NCI-H1092 (cell line): ENCODE measurements at places on chromosomes 2 and 18.

- no peak for DNase-seq
Observed at GRCh38 chr18:55455938-55456337, 132.1 kb downstream of the TCF4 start.

DNA sequence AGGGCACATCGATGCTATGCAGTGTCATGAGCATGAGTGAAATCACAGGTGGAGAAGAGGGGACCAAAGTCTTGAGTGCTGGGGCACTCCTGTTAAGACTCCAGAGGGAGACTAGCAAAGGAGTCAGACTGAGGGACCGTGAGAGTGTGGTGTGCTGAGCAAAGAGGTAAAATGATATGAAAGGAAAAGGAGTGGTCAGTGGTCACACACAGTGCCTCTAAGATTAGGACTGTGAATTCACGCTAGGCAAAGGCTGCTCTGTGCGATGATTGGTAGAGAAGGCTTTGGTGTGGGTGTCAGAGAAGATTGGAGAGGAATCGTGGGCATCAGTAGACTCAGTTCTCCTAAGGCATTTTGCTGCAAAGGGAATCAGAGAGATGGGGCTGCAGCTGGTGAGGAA lies 12.8 kb downstream of the SOCS6 start:
- DNase-seq: no peak

DNA sequence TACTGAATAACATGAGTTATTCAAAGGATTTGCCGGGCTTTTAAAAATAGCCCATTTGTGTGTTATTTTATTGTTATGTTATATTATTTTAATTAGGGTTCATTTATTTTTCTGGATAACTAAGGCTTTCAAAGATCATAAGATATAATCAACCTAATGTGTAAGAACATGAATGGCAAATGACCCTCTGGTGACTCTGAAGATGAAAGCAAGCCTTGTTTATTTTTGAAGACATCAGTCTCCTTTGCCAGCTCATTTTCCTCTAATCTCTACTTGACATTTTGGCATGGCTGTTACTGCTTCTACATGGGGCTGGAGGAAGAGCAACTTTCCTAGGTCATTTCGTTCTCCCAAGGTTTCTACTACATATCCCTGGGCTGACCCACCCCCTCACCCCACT lies 10.6 kb downstream of the FAP start:
- no peak for DNase-seq

DNA sequence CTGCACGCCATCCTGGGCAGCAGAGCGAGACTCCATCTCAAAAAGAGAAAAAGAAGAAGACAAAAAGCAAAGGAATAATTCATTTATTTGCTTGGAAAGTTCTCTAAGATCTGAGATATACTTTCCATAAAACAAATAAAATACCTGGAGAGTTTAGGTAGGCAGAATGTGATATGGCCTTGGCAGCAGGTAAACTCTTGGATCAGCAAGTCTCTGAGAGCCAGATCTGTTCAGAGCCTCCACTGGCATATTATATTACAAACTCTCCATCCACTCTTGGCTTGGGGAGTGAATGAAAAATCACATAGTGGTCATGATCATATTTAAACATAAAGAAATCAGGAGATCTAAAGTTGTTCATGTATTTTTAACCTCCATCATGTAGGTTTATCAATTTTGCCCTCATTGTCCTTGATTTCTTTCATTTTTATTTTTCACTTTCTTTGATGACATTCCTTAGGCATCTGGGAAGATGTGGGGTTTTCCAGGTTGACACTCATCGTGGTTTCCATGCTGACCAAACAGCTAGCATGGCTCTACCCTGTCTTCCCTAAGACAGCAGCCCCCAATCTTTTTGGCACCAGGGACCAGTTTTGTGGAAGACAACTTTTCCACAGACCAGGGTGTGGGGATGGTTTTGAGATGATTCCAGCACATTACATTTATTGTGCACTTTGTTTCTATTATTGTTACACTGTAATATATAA lies 10.2 kb downstream of the LRRFIP1 start:
- no peak for DNase-seq

GRCh38 chr18:67875060-67875459 lies 358.5 kb upstream of the DSEL start:
- DNase-seq: no peak

DNA sequence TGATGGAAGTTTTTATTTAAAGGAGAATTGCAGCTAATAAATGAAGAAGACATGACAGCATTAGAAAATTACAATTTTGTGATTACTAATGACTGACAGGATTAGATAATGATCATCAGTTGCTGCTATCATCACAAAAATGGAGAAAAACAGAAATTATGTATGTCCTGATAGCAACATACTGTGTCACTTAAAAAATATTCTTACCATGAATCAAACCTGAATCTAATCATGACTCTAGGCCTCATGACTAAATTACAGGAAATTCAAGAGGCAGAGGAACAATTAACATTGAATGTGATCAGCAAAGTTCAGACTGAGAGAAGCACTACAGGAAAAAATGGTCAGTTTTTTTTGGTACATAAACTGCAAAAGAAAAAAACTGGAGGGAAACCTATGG lies 147.8 kb downstream of the PMAIP1 start:
- DNase-seq: no peak

- no peak for DNase-seq
Observed at GRCh38 chr2:54212456-54212855, 43.6 kb downstream of the TSPYL6 start.

GRCh38 chr18:28281400-28281799 lies 104.5 kb upstream of the CDH2 start:
- no peak for DNase-seq

DNA sequence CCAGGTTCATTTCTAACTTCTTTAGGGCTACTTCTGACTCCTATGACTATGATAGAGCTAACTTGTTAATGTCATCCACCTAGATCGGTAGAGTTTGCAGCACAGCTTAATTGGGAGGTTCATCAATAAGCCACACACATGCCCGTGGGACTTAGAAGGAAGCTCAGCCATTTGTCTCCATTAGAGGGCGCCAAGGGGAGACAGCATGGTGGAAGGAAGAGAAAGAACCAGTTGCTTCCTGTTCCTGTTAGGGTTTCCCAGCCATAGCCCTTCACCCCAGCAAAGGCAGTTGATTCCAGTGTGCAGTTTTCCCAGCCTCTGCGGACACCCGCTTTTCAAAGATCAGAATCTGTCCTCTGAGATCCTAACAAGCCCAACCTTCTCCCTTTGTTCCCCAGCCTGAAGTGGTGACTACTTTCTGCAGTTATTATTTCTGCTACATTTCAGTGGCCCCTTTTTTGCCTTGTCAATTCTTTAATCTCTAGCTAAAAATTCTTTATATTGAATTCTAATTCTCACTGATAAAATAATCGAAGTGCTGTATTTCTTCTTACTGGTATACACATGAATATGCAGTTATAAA lies 30.3 kb downstream of the MAIP1 start:
- peak; percentile 46 for DNase-seq

- DNase-seq: no peak
Observed at GRCh38 chr18:58501066-58501896, 127.6 kb downstream of the ALPK2 start.

GRCh38 chr2:53575721-53576124 lies 191.9 kb upstream of the CHAC2 start:
- peak; percentile 13 for DNase-seq

DNA sequence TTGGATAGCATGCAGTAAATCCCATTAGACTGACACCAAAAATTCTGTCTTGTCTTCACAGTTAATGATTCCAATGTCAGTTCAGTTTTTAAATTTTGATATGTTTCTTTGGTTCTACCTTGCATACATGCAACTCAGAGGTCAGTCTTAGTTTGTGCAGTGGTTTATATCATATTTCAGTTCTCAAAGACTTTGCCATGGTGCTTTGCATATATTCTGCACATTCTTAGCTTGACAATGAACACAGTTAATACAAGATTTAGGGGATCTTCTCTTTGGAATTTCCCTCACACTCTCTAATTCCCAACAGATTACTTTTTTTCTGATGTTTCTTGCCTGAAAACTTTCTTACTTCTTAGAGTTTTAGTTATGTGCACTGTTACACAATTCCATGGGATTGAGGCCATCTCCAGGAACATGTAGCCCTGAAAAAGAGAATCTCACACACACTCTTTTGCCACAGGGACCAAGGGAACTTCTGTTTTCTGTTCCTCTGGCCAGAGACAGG lies 17.3 kb downstream of the NOL4 start:
- no peak for DNase-seq

- no peak for DNase-seq
Observed at GRCh38 chr2:130252880-130253645, 54.8 kb upstream of the TUBA3E start.

DNA sequence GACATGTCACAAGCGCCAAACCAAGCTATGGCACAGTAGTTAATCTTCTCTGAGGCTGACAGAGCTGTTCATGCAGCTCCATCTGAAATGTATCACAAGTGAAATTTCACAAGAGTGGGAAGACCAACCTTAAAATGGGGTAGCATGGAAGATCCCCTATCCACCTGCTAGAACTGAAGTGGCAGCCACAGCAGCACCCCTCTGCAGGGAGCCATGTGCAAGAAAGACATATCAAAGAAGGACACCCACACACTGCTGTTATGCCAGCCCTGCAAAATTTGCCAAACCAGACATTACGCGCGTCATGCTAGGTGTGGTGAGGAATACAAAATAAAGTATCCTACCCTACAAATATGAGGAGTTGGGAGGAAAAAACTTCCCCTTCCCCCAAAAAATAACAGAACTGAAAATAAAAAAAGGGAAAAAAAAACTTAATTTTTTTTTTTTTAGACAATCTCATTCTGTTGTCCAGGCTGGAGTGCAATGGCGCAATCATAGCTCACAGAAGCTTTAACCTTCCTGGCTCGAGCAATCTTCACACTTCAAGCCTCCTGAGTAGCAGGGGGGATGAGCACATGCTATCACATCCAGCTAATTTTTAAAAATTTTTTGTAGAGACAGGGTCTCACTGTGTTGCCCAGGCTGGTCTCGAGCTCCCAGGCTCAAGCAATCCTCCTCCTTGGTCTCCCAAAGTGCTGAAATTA lies 76.2 kb downstream of the STK39 start:
- no peak for DNase-seq

DNA sequence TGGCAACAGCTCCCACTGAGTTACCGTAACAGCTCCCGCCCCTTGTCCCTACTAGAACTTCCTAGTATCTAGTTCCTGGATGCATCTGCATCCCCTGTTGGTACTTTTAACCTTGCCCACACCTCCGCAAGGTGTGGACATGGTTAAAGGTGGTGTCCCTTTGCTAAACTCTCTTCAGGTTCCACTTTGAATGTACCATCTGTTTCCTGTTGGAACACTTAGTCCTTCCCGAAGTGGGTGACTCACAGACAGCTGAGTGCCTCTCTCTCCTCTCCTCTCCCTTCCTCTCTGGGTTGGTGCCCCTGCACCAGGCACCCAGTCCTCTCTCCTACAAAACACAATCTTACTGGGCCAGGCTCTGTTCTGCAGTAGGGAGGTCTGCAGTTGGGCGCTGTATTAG lies 19.6 kb upstream of the REL start:
- no peak for DNase-seq

- DNase-seq: no peak
Observed at GRCh38 chr18:22694954-22695353, 238.2 kb upstream of the RBBP8 start.

- DNase-seq: no peak
Observed at GRCh38 chr2:66667301-66667700, 232.4 kb downstream of the MEIS1 start.

DNA sequence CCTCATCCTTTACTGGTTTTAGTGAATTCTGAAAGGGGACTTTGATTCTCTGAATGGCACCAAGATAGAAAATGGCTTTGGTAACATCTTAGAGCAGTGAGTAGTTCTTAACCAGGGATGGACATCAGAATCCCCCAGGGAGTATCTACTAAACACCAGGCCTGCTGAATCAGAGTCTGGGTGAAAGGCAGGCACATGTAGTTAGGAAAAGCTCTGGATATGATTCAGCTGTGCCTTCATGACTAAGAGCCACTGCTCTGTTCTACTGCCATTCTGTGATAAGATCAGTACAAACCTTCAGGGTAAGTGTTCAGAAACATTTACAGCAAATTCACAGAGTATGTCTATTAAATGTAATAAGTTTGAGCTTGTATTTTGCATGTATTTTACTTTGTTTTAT lies 46.2 kb upstream of the B3GNT2 start:
- no peak for DNase-seq

- DNase-seq: no peak
Observed at GRCh38 chr18:22110461-22110924, 58.9 kb upstream of the GATA6 start.

GRCh38 chr2:26469092-26469710 lies 8.7 kb downstream of the OTOF start:
- no peak for DNase-seq

GRCh38 chr2:181446985-181447384 lies 10.2 kb upstream of the ITGA4 start:
- no peak for DNase-seq

DNA sequence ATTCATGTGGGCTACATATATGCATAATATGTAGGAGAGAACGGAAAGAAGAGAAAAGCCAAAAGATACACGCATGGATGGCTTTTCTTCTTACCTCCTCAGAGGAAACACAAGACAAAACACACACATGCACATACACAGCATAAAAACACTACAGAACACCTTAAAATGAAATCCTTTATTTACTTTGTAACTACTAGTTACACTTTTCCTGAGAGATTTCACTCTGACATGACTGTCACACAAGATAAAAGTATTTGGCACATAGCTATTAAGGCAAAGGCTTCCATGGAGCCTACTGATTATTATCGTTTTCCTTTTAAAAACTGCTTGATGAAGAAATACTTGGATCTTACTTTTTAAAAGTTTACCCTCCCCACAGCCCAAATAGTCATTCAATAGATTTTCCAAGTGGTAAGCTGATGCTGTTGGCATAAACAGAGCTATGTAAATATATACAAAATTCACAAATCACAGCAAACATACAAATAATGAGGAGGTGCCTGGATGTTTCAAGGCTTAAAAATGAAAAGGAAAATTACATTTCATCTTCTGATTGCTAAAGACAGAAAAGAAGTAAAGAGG lies 8.6 kb downstream of the ZEB2 start:
- no peak for DNase-seq

DNA sequence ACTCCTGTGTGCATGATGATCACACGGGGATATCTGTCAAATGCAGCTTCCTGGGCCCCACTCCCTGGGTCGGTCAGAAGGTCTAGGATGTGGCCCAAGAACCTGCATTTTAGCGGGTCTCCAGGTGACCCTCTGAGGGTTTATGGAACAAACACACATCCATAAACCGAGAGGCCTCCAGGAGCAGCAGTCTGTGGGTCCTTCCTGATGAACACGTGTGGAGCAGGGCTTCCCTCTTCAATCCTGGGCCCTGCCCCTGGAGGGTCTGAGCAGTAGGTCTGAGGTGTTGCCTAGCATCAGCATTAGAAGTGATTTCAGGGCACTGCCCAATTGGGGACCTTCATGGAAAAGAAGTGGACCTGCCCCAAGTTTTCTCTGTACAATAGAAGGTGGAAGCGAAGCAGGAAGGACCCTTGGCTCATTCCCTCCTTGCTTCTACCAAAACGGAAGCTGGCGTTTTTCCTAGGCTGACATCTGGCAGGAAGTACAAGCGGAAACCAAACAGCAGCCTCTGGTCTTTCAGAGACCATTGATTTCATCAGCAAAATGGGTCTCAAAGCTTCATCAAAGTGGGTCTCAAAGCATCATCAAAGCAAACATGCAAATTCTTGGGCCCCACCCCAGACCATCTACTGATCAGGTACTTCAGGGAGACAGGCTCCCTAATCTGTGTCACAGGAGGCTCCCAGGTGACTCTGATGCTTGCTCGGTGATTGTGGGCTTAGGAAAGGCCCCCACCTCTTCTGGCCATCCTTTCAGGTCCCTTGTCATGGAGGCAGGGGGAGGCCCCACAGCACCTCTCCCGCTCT lies 30.7 kb downstream of the INO80C start:
- no peak for DNase-seq

GRCh38 chr2:108583903-108584520 lies 49.7 kb downstream of the LIMS1 start:
- peak; percentile 59 for DNase-seq
